COLO829 (cell line): ENCODE measurements at places on chromosomes 16 and 17.
A peak's percentile ranks its signal among the peaks of the same experiment; 100 is the strongest.

GRCh38 chr16:12155235-12155634, 178.7 kb downstream of the SNX29 start:
- no peak for DNase-seq

DNA sequence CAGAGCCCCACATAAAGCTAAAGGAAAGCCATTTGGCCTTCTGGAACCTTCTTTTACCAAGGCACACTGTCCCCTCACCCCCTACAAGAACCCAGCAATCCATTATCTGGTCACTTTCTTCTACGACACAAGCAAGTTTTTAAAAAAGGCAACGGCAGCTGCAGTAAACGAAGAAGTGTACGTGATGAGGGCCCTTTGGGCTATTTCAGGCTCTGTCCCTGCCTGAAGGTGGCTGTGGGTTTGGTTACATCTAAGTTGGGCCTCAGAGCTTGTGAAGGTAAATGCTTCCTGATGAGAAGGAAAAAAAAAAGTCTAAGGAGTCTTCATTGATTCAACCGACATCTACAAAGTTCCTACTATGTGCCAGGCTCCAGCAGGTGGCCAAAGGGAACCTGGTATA, 35.4 kb downstream of the XYLT1 start:
- DNase-seq, result no peak

GRCh38 chr17:74862108-74862901, 2.6 kb upstream of the GRIN2C start:
- DNase-seq, result peak; percentile 30

GRCh38 chr17:78132084-78132676, 1.6 kb downstream of the TMC8 start:
- DNase-seq, result no peak

GRCh38 chr17:75661531-75661930, 5.4 kb downstream of the RECQL5 start:
- peak; percentile 68 for DNase-seq

DNA sequence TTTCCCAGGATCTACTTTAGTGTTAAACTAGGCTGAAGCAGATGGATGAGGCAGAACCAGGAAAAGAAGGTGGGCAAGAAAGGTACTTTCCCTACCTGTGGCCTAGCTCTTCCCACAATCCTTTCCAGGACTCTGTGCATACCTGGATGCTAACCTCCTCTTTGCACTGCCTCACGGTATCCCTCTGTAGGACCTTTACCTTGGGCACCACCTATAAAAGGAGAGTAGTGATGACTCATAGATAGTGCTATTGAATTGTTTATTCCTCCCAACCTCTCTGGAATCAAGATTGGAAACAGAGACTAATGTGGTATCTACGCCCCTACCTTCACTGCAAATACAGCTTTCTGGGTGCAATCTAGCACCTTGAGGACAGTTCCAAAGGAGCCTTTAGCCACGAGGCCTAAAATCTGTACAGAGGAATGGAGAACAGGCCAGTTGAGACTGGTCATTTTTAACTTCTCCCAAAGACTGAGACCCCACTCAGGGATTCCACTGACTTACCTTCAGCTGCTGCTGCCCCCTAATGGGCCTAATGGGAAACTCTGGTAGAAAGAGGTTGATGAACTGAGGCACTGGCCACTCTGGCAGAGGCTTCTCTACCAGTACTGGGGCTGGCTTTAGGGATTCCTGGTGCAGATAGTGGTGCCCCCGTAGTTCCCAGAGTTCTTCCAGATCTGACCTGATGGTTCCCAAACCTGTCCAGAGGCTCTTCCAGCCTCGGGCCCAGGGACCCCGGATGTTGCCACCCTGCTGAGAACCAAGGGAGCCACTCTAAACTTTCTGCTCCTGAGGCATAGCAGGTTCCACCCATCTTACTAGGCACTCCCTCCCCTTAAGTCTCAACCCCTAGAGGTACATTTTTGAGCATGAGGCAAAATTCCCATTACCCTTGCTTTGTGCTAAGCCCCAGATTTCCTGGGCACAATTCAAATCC, 781 bp downstream of the RSKR start:
- peak; percentile 24 for DNase-seq

GRCh38 chr16:69319381-69319780, 8.2 kb downstream of the VPS4A start:
- DNase-seq, result no peak

DNA sequence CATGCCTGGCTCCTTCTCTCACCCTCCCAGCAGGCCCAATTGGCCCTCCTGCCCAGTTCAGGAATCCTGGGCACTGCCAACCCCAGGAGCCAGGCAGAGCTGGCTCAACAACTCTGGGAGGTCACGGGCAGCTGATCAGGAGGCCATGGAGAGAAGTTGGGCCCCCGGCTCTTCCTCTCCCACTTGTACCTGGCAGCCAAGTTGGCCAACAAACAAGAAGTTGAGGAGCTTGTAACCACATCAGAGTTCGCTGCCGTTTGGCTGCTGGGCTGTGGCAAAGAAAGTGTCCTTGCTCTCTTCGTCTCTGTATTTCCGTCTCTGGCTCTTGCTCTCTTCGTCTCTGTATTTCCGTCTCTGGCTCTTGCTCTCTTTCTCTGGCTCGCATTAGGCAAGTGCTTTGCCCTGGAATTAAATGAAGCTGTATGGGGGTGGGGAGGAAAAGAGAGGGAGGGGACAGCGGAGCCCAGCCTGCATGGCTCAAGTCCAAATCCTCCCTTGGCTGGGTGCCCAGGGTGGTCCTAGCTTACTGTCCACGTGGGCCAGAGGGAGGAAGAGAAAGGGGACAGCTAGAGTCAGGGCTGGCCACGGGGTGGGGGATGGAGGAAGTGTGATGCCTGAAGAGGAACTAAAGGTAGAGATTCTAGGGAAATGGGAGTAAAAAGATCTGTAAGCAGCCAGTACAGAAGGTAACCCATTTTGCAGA, 7.8 kb upstream of the TMEM132E start:
- DNase-seq, result no peak

DNA sequence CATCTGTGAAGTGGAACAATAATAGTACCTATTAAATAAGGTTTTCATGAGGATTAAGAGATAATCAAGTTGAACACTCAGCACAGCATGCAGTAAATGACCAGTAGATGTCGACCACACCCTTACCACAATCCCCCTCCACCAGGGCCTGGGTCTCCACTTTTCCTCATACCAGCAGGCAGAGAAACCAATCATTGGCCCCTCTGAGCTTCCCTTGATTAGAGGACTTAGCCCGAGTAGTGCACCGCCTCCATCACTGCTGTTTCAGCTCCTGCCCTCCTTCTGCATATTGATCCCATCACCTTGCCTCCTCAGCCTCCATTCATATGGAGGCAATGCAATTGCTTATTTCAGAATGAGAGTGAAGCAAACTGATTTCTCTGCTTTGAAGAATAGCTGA, 96.5 kb upstream of the CDH11 start:
- no peak for DNase-seq

- DNase-seq, result no peak
Observed at GRCh38 chr16:83305092-83305491, 502.7 kb upstream of the HSBP1 start.

- DNase-seq, result no peak
Observed at GRCh38 chr16:60636117-60636516, 1400.1 kb downstream of the CDH8 start.

GRCh38 chr17:38455288-38455915, 27.1 kb downstream of the ARHGAP23 start:
- no peak for DNase-seq

GRCh38 chr16:23572394-23572793, 14.9 kb downstream of the UBFD1 start:
- no peak for DNase-seq

DNA sequence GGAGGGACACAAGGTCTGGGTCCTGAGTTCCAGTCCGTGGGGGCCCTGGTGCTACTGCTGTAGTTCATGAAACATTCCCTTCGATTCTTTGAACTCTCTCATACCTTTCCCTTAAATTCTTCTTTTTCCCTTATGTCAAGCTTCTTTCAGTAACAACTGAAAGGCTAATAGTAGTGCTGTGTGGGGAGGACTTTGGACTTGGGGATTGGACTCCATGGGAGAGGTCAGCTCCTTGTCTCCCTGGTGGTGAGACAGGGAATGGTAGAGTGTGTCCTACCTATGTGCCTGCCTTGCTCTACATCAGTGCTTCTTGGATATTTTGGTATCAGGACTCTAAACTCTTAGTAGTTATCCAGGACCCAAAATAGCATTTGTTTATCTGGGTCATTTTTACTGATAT, 628.1 kb downstream of the WWOX start:
- no peak for DNase-seq

- DNase-seq, result no peak
Observed at GRCh38 chr16:50842013-50842505, 100.2 kb downstream of the CYLD start.

- DNase-seq, result no peak
Observed at GRCh38 chr16:29674188-29674587, 4.8 kb upstream of the QPRT start.

DNA sequence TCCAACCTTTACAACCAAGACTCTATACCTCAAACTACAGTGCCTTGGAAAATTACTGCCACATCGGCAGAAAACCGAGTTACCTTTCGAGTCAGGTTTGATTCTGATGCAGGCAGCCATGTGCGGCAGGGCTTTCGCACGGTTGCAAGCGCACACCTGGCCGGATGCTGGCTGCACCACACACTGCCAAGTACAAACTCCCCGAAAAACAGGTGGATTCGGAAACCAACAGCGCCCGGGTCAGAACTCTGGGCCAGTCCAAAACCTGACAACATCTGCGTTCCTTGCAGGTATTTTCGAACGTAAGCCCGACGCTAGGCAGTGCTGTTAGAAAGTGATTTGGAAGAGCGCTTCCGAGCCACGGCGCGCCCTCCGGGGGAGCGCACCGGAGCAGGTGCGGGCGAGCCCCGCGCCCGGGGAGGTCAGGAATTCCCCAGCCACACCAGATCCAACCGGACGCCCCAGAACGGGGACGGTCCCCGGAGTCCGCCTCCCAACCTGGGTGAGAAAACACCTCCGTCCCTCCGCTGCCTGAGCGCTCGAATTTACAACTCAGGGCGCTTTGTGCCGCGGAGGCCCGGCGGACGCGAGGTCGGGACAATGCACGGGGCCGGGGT, 1.2 kb downstream of the USP7 start:
- no peak for DNase-seq

DNA sequence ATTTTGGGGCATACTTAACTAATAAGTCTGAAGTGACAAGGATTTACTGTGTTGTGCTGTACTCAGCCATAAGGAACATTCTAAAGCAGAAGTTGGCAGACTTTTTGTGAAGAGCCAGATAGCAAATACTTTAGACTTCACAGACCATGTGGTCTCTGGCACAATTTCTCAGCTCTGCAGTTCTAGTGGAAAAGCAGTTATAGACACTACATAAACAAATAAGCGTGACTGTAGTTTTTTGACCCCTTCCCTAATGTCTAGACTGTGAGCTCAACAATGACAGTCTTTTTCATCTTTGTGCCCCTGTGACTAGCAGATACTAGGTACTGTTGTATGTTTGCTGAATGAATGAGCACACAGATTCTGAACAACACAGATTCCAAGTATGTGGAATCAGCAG, 4.9 kb downstream of the RPAIN start:
- no peak for DNase-seq

- no peak for DNase-seq
Observed at GRCh38 chr16:54620197-54620596, 310.5 kb upstream of the IRX5 start.

DNA sequence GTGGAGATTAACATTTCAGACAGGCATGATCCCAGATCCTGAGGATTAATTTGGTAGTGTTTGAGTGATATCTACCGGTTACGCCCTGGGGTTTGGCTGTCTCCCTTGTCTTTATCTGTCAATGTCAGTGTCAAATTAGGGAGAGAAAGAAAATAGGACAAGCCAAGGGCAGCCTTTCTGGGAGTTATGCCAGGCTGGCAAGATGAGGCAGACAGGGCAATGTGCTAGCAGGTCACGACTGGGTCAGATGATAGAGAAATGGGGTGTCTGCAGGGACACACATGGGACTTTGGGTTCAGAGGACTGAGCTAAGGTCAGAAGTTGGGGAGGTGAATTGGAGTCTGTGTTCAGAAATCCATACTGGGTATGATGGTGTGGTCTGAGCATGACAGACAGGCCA, 27.4 kb upstream of the LYRM9 start:
- no peak for DNase-seq

- no peak for DNase-seq
Observed at GRCh38 chr17:57246257-57246656, 10.1 kb upstream of the MSI2 start.

- DNase-seq, result no peak
Observed at GRCh38 chr17:82092094-82092586, 5.9 kb downstream of the FASN start.

- DNase-seq, result no peak
Observed at GRCh38 chr17:50023520-50023919, 28.5 kb upstream of the DLX3 start.

DNA sequence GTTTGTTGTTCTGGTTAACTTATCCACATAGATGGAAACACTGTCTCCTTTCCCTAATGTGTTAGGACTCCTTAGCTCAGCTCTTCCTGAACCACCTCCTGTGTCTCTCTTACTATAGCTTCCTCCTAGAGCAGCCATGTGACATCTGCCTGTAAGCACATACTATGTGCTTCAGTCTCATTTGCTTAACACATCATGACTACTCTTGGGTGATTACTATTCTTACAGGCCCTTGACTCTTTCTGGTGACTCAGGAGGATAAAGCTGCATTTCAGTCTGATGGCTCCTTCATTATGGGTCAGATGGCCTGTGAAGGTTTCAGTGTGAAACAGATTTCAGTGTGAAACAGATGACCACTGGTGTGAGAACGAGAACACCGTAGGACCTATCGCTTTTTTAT, 320 bp upstream of the KRTAP4-2 start:
- DNase-seq, result no peak

- no peak for DNase-seq
Observed at GRCh38 chr17:61285526-61286320, 113.9 kb upstream of the TBX2 start.

GRCh38 chr17:69762766-69763165, 312.3 kb upstream of the KCNJ16 start:
- no peak for DNase-seq

- no peak for DNase-seq
Observed at GRCh38 chr16:64409783-64410210, 712.1 kb downstream of the CDH11 start.

GRCh38 chr16:50695017-50696000, 1.9 kb downstream of the NOD2 start:
- DNase-seq, result no peak

GRCh38 chr16:1154291-1154886, 1.5 kb downstream of the CACNA1H start:
- DNase-seq, result no peak

DNA sequence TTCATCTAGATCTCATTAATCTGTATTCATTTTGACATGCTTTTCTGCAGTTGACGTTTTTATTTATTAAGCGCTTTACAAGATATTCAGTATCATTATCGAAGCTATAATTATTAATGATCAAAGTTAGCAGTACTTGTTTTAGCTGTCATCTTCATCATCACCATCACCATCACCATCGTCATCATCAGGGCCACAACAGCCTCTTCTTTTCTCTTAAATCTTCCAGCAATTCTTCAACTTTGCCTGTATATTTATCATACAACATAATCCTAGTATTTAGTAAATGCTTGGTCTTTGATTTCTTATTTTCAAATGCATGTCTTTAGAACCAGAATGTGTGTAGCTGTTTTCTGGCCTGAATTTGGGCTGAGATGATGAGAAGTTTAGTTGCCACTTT, 528.0 kb downstream of the MAF start:
- DNase-seq, result no peak

GRCh38 chr17:27530764-27531391, 74.6 kb downstream of the KSR1 start:
- no peak for DNase-seq
